ENCODE measurements at places on chromosomes 11 and 22. TPM values are rescaled to one million over a fixed set of nuclear protein-coding genes. Genes with fewer than 3 reads are reported as not detected.
A peak's percentile ranks its signal among the peaks of the same experiment; 100 is the strongest.

GRCh38 chr11:27858866-27859265, 158.6 kb upstream of the BDNF start:
- no peak for DNase-seq
- H3K36me3 ChIP-seq = no peaks in the 10 kb centered on the region
- H3K27me3 ChIP-seq = no peaks in the 10 kb centered on the region
- no peak overlapping the region for H3K4me3 ChIP-seq

DNA sequence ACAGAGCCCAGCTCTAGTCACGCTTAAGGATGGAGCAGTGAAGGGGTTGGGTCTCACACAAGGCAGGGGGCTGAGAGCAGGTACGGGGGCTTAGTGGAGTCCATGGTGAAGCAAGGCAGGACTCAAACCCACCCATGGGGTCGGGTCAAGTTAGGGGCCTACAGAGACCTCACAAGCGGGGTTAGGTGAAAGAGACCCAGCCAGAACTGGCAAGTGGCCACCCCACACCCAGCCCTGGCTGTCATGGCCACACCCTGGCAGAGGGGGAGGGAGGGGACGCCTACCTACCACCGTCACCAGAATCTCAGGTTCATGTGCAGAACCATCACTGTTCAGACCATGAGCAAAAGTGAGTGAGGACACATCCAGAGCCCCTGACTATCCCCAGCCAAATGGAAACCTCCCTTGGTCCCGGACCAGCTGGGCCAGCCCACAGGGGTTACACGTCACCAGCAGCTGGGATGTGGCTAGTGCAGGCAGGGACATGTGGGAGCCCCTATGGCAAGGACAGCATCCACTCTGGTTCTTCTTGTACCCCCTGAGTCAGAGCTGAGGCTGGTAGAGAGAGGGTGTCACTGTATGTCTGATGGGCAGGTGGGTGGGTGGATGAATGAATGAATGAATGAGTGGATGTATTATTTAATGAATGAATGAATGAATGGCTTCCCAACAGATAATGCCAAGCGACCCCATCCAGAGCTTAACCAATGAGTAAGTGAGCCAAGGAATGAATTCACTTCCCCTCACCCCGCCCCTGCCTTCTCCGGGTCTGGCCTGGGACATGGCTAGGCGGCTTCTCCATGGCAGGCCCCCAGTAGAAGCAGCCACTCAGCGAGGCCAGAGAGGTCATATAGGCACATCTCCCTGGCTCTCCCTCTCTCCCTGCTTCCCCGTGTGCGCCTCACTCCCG, 681.6 kb downstream of the TBC1D22A start:
- no peak overlapping the region for H3K4me3 ChIP-seq
- H3K27me3 ChIP-seq = peaks cover 10% of the 10 kb centered on the region
- no peak for DNase-seq
- peaks cover 24% of the 10 kb centered on the region for H3K36me3 ChIP-seq
- no peaks in the 10 kb centered on the region for H3K4me1 ChIP-seq

DNA sequence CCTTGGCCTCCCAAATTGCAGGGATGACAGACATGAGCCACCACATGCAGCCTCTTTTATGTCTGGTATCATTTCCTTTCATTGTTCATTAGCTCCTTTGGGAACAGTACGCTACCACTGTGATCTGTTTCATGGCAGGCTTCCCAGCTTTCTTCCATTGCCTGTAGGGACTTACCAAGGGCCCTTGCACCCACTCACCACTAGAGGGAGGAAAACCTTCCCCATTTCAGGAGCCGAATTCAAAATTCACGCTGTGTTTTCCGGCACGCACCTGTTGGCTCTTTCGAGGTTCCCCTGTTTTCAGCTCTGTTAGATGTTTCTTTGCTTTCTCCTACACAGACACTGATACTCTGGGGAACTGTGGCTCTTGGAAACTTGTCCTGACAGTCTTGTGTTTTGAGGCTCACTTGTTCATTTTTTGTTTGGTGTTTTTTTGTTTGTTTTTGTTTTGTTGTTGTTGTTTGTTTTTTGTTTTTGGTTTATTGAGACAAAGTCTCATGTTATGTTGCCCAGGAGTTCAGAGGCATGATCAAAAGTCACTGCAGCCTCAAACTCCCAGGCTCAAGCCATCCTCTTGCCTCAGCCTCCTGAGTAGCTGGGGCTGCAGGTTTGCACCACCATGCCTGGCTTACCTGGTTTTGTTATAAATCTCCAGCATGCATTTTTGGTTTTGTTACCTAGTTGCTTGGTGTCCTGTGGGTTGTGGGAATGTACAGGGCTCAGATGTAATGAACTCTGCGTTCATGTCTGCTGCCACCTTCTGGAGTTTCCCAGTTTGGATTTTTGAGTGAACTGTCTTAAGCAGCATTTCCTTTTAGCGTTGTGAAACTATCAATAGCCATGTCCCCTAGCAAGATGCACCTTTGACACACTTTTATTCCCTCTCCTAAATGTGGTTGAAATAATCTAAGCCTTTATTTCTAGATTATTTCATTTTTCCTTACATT, 2.3 kb downstream of the KRTAP5-11 start:
- H3K4me3 ChIP-seq = no peak overlapping the region
- peak overlapping the region; percentile 73 for H3K27ac ChIP-seq
- peak; percentile 7 for DNase-seq
- H3K27me3 ChIP-seq = peaks cover 45% of the 10 kb centered on the region
- H3K36me3 ChIP-seq = no peaks in the 10 kb centered on the region

- no peaks in the 10 kb centered on the region for H3K27me3 ChIP-seq
- no peaks in the 10 kb centered on the region for H3K36me3 ChIP-seq
- no peak overlapping the region for H3K4me3 ChIP-seq
- no peak for DNase-seq
- peaks cover 38% of the 10 kb centered on the region for H3K4me1 ChIP-seq
- H3K27ac ChIP-seq = peak overlapping the region; percentile 24
Observed at GRCh38 chr11:69308936-69309615, 15.1 kb downstream of the MYEOV start.

GRCh38 chr22:45238076-45238956, 2.4 kb downstream of the KIAA0930 start:
- no peaks in the 10 kb centered on the region for H3K27me3 ChIP-seq
- H3K4me1 ChIP-seq = peaks cover 82% of the 10 kb centered on the region
- H3K27ac ChIP-seq = no peak overlapping the region

DNA sequence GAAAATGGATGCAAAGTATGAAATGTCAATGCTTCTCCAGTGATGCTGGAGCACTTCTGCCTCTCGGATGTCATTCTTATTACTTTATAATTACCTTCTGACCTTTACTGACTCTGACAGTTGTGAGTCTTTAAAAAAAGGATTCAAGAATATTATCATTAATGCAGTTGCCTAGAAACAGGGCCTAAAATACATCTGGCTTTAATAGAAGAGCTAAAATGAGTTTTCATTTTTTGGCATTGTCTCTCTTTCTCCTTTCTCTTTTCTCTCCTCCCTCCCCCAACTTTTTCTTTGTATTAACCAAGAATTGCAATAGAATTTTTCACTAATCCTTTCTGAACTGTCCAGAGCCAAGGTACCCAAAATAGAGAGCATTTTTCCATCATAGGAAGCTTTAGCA, 45.9 kb downstream of the FDX1 start:
- H3K4me3 ChIP-seq = no peak overlapping the region
- H3K4me1 ChIP-seq = peaks cover 4% of the 10 kb centered on the region
- H3K27me3 ChIP-seq = no peaks in the 10 kb centered on the region

DNA sequence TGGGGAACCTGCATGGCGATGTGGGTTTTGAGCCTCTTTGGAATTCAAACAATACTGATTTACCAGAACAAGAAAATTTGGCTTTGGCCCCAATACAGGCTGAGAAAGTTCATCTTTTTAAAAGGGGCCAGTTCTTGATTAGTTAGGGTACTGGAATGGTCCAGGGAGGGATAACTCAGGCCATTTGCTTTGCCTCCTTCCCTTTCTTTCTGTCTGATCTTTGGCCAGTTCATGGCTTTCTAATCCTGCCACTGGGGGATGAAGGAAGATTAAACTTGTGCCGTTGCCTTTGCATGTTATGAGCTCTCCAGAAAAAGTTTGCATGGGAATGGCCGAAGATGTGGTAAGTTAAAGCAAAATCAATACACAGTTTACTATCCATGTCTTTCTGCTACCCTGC, 78.4 kb downstream of the ADAMTS15 start:
- no peak for DNase-seq
- H3K27ac ChIP-seq = no peak overlapping the region
- no peaks in the 10 kb centered on the region for H3K36me3 ChIP-seq
- no peaks in the 10 kb centered on the region for H3K4me1 ChIP-seq
- H3K4me3 ChIP-seq = no peak overlapping the region
- peaks cover 7% of the 10 kb centered on the region for H3K27me3 ChIP-seq

GRCh38 chr11:126461096-126461440, 105.6 kb downstream of the ST3GAL4 start:
- H3K4me3 ChIP-seq = no peak overlapping the region
- no peaks in the 10 kb centered on the region for H3K27me3 ChIP-seq
- H3K36me3 ChIP-seq = no peaks in the 10 kb centered on the region
- DNase-seq = no peak

GRCh38 chr22:23197836-23198235, 17.5 kb downstream of the BCR start:
- no peak for DNase-seq
- no peaks in the 10 kb centered on the region for H3K27me3 ChIP-seq
- H3K27ac ChIP-seq = no peak overlapping the region
- no peak overlapping the region for H3K4me3 ChIP-seq

DNA sequence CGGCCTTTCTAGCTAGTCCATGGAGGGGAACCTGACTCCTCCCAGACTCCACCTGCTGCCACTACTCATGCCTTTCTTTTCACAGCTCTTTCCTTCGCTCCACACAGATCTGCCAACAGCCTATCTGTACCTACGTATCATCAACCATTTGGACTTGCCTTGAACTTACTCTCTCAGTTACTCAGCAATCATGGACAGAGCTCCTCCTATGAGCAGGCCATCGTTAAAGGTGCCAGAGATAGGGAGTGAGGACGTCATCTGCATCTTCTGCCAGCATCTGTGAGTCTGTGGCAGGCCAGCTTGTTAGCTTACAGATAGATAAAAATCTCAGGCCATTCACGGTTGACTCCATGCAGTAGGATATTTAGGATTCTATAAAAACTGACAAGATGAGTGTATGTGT, 162.9 kb upstream of the ZBED5 start:
- no peak overlapping the region for H3K27ac ChIP-seq
- no peak for DNase-seq
- no peak overlapping the region for H3K4me3 ChIP-seq
- H3K36me3 ChIP-seq = no peaks in the 10 kb centered on the region

DNA sequence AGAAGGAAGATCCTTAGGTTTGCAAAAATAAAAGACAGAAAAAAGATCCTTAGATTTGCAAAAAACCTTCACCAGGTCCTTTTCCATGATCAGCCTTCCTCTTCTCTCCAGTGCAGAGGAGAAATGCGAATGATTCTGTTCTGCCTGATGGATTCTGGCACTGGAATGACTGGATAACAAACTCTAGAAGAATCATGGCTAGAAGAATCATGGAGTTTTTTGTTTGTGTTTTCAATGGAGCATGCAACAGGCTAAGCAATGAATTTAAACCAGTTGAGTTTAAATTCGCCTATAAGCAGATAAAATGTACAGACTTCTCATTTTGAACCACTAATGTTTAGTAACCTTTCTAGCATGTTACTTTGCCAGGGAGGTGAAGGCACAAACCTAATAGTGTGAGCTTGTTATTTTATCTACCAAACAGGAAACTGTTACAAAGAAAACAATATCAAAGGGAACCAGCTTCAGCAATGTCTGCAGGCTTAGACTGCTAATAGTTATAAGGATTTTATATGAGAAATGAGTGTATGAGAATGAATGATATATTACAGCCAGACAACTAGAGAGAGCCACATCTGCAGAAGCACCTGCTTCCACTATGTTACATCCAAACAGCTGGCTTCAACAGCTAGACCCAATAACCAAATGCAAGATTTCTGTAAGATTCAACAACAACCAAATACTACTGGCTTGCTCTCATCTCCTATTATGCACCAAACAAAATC, 64.7 kb upstream of the APOA1 start:
- H3K4me1 ChIP-seq = peaks cover 32% of the 10 kb centered on the region
- peak overlapping the region; percentile 1 for H3K27ac ChIP-seq
- H3K27me3 ChIP-seq = no peaks in the 10 kb centered on the region
- H3K4me3 ChIP-seq = no peak overlapping the region
- peaks cover 18% of the 10 kb centered on the region for H3K36me3 ChIP-seq

- no peak overlapping the region for H3K27ac ChIP-seq
- peaks cover 3% of the 10 kb centered on the region for H3K36me3 ChIP-seq
- peak overlapping the region; percentile 67 for H3K4me3 ChIP-seq
- peak; percentile 44 for DNase-seq
- H3K4me1 ChIP-seq = peaks cover 7% of the 10 kb centered on the region
Observed at GRCh38 chr11:13963169-13963948, 836 bp downstream of the SPON1 start.

DNA sequence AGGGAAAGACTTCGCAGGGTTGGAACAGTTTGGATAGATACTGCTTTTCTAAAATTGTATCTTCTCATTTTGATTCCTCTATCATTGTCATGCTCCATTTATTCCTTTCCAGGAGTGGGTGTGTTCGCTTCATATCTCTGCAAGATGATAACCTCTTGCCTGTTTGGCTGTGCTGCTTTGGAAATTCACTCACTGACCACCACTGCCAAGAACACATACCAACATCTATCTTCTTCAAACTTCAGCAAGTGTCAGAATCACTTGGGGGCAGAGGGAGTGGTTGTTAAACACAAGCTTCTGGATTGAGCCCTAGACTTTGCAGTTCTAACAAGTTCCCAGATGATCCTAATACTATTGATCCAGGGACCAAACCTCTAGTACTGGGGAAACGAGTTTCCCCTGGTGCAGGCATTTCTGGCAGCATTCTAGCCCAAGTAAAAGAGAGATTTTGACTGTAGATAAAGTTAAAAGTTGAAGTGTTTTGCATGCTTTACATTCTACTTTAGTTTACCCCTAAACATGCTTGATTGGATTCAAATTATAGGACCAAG, 11.5 kb upstream of the DKK3 start:
- no peak overlapping the region for H3K4me3 ChIP-seq
- no peaks in the 10 kb centered on the region for H3K4me1 ChIP-seq
- no peak overlapping the region for H3K27ac ChIP-seq
- no peaks in the 10 kb centered on the region for H3K36me3 ChIP-seq

- H3K27me3 ChIP-seq = no peaks in the 10 kb centered on the region
- peak overlapping the region; percentile 70 for H3K4me3 ChIP-seq
- H3K4me1 ChIP-seq = peaks cover 98% of the 10 kb centered on the region
- DNase-seq = no peak
- peak overlapping the region; percentile 94 for H3K27ac ChIP-seq
- peaks cover 7% of the 10 kb centered on the region for H3K36me3 ChIP-seq
Observed at GRCh38 chr22:37235897-37236607, 8.0 kb downstream of the RAC2 start.

- no peak overlapping the region for H3K27ac ChIP-seq
- H3K36me3 ChIP-seq = no peaks in the 10 kb centered on the region
- H3K27me3 ChIP-seq = peaks cover 19% of the 10 kb centered on the region
- H3K4me1 ChIP-seq = no peaks in the 10 kb centered on the region
Observed at GRCh38 chr11:133981156-133981555, 24.4 kb upstream of the IGSF9B start.

Gene POU2AF3
- not detected for polyA plus RNA-seq

Gene PGA5
- not detected for polyA plus RNA-seq

Gene MAPK8IP2
- polyA plus RNA-seq = not detected

Gene BIK
- polyA plus RNA-seq = 0.49 TPM

Gene KCTD14
- polyA plus RNA-seq = not detected

Gene SCGB1C1
- not detected for polyA plus RNA-seq

Gene XKR3
- not detected for polyA plus RNA-seq
